ENCODE measurements at places on chromosomes 1 and 21. TPM values are rescaled to one million over a fixed set of nuclear protein-coding genes. Genes with fewer than 3 reads are reported as not detected.

Gene CD1E
- not detected for polyA plus RNA-seq

Gene LDLRAD1
- not detected for polyA plus RNA-seq

Gene SYT6
- polyA plus RNA-seq: not detected

Gene NBPF6
- polyA plus RNA-seq: not detected

Gene GBP2
- polyA plus RNA-seq: 7.8 TPM

GRCh38 chr1:67935560-67935959, 102.3 kb upstream of the GNG12 start:
- no peak for DNase-seq

- no peak for DNase-seq
Observed at GRCh38 chr1:57506941-57507340, 83.1 kb upstream of the DAB1 start.

DNA sequence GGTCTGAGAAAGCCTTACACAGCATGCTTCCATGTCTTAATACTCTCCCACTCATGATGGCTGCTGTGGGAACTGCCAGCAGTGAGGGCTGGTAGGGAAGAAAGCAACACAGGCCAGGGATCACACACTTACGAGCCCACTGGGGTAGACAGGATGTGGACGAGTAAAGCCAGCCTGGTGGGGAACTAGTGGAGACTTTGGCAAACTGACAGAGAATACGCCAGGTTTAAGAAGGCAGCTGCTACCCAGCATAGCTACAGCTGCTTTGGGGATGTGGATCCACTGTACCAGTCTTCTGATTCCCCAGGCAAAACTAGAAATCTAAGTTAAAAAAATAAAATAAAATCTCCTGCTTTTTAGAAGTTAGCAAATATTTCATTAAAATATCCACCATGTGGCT, 664.0 kb downstream of the SMYD3 start:
- DNase-seq: no peak

GRCh38 chr1:208069908-208070307, 159.0 kb upstream of the CD34 start:
- DNase-seq: no peak

DNA sequence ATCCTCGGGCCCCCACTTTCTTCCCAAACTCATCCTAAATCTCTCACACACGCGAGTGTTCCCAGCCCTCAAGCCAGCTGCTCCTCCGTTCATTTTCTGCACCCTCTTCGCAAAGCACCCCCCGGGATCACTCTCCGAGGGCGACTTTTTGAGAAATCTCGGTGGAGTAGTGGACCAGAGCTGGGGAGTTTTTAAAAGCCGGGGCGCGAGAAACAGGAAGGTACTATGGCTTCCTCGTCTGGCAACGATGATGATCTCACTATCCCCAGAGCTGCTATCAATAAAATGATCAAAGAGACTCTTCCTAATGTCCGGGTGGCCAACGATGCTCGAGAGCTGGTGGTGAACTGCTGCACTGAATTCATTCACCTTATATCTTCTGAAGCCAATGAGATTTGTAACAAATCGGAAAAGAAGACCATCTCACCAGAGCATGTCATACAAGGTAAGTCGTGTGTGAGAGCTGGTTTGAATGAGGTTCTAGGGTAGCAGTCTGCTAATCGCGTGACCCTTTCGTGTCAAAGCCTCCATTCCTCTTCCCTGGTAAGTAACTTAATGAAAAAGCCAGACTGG, 800 bp downstream of the DR1 start:
- no peak for DNase-seq

DNA sequence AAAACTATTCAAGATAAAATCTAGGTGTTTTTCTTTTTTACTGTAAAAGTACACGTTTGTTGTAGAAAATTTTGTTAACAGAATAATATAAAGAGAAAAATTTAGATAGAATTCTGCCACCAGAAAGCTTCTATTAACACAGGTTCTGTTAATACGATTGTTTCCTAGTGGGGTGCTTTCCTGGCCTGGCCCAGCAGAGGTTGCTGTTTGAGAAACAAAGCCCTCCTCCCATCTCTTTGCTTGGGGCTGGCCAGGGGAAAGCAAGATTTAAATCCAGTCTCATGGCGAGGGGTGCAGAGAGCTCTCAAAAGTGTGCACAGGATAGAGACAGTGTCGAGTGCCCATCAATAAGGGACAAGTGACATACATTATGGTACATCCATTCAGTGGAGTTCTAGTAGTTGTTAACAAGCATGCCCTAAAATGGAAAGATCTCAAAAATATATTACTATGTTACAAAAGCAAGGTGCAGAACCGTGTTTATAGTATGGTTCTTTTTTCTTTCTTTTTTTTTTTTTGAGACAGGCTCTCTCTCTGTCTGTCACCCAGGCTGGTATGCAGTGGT, 14.6 kb upstream of the ACBD3 start:
- DNase-seq: no peak

GRCh38 chr21:20424943-20425342, 573.3 kb upstream of the NCAM2 start:
- no peak for DNase-seq

DNA sequence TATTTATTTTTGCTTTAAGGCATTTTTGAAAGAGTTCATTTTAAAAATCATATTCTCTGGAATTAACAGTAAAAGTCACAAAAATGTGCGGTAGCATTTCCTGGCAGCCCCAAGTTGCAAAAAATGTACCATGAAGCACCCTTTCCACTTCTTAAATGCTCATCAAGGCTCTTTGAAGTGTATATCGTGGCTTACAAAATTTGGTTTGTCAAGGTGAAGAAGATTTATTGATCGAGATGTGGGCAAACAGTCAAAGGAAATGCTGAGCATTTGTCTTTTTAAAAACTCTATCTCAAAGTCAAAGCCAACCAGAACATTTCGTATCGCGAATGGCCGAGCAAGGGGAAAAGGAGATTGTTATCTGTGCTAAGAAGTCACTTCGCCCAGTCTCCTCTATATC, 277.5 kb upstream of the KAZN start:
- no peak for DNase-seq

- DNase-seq: no peak
Observed at GRCh38 chr1:232143315-232143886, 486.5 kb downstream of the SIPA1L2 start.

All from BJ (cell line).